ENCODE measurements at places on chromosomes 16 and 17.

GRCh38 chr17:81517339-81518112, 4.9 kb upstream of the ACTG1 start:
- no peak for DNase-seq

DNA sequence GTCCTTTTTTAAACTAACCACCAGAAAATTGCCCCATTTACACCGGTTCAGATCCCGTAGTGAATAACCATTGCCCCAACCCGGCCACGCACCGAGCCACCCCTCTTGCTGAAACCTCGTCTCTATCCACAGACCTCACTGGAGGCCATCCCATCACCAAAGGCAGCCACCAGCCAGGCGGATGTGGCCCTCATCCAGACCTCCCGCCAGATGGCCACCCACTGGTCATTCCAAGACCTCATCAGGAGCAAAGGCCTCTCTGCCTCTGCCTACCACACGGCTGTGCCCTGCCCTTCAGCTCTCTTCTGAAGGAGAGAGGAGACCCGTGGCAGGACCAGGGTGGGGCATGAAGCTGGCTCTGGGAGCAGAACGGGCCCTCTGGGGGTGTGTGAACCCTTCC, 38.2 kb upstream of the CDH5 start:
- DNase-seq = no peak

DNA sequence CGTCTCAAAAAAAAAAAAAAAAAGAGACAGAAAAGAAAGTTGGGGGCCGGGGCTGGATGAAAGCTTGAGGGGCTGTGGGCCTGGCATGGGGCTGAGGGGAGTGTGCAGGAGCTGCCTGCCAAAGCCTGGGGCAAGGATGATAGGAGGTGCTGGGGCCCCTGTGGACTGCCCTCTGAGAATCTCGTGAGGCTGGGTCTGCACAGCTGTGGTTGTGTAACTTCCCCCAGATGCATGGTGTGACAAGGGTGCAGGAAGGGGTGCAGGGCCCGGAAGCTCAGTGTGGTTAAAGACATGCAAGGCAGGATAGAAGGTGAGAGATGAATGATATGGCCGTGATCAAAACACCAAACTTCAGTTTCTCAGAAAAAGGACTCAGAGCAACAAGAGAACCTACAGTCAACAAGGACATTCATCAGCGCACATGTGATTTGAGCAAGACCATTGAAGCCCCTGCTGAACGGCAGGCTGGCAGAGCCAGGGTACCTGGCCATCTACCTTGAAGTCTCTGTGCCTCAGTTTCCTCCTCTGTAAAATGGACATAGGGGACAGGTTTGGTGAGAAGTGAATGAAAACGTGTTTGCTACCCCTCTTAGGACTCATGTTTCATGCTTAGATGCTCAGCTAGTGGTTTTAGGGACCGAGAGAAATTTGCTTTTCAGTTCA, 9.6 kb downstream of the IL32 start:
- DNase-seq = peak; percentile 73

- DNase-seq = no peak
These were observed 26.4 kb upstream of the DHX8 start for GRCh38 chr17:43457362-43457692.

DNA sequence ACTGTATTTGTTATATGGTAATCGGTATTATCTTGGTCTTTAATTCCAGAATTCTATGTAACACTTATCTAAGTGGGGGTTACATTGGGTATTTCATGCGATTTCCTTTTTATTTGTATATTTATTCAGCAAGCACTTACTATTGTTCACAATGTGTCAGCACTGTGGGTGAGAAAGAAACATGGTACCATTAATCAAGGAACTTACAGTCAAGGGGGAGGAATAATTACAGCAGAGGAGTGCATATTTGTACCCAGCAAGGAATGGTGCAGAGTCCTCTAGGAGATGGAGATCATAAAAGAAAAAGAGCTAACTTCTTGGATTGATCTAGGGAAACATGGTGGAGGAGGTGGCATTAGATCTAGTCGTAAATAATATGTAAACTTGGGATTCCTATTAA, 117.0 kb upstream of the KCNJ16 start:
- no peak for DNase-seq

- DNase-seq = no peak
These were observed 1060.2 kb downstream of the CDH11 start for GRCh38 chr16:64061621-64062020.

GRCh38 chr16:90048347-90048722, 28.8 kb downstream of the PRDM7 start:
- DNase-seq = no peak

- DNase-seq = no peak
These were observed 195.8 kb downstream of the KCNJ2 start for GRCh38 chr17:70365091-70365583.

- DNase-seq = no peak
These were observed 51.9 kb upstream of the CACNG3 start for GRCh38 chr16:24204150-24204665.

DNA sequence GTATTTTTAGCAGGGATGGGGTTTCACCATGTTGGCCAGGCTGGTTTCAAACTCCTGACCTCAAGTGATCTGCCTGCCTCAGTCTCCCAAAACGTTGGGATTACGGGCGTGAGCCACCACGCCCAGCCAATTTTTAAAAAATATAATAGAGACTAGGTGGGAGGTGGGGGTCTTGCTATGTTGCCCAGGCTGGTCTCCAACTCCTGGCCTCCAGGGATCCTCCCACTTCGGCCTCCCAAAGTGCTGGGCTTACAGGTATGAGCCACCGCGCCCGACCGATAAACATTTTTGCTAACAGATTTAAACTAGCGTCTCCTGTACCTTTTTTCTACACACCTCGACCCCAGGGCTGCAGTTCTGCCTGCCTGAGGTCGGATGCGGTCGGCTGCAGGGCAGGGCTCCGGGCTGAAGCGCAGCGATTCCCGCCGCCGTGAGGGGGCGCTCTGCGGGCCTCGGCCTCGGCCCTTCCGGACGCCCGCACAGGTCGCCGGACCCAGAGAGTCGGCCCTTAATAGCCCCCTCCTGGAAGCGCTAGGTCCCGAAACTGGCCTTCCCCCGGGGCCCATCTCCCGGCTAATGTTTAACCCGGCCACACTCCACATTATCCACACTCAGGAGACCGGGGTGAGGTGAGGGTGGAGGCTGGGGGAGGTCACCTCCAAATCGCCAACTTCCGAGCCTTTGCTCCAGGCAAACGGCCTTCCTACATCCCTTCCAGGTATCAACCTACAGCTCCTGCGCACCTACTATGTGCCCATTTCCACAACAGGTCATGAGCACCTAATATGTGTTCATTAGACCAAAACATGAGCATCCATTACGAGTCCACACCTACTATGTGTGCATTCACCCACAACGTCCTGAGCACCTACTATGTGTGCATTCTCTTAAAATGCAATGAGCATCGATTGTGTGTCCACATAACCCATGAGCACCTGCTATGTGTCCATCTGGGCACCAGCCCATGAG, 2.0 kb upstream of the GLIS2 start:
- DNase-seq = no peak

DNA sequence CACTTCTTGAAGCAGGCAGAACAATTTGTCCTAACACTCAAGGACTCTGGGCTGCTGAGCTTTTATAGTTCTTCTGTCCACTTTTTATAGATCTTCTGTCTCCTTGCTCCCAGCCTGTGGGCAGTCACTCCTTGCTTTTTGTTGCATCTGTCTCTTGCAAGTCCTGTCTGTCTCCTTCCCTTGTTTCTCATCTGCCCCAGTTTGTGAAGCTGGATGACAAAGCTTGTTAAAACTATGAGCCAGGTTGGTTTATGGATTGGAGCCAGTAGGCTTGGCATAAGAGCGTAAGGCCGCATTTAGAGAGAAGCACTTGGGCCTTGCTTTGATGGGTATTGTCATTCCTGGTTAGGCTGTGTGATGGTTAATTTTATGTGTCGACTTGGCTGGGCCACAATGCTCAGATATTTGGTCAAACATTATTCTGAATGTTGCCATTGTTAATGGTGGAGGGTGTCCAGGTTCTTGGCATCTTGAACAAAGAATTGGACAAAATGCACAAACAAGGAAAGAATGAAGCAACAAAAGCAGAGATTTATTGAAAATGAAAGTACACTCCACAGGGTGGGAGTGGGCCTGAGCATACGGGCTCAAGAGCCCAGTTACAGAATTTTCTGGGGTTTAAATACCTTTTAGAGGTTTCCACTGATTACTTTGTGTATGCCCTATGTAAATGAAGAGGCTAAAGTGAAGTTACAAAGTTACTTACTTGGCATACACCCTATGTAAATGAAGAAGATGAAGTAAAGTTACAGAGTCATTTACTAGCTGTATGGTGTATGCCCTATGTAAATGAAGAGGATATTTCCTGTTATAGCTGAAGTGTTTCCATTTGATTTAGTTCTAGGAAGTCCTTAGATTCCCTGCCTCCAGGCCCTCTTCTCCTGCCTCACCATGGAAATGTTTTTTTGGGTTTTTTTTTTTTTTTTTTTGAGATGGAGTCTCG, 8.0 kb upstream of the CPPED1 start:
- DNase-seq = no peak

DNA sequence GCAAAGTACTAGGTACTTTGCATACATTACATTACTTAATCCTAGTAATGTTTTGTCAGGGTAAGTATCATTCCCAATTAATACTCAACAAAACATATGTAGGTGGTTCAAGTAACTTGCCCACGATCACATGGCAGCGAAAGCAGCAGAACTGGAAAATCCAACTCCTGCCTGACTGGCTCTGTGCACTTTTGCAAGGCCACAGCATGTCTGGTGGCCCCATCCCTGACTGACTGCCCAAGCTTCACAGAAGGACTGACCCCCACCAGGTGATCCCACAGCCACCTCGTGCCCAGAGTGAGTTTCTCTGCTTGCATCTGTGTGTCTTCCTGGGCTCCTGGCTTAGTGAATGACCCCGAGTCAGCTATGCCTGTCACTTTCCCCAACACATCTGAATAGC, 11.4 kb downstream of the CNP start:
- no peak for DNase-seq

All from stimulated activated CD4-positive, alpha-beta T cell treated with anti-CD3 and anti-CD28 coated beads, Interleukin-2, amount 100 ng/mL, for 24 hours (primary cell).